T-helper 2 cell (primary cell): ENCODE measurements at places on chromosomes 1 and 21.

- no peak for DNase-seq
These were observed 758 bp upstream of the HUNK start for GRCh38 chr21:31872072-31872451.

- DNase-seq: no peak
These were observed 155.4 kb downstream of the NFIA start for GRCh38 chr1:61237659-61238358.

- no peak for DNase-seq
These were observed 417.7 kb upstream of the KAZN start for GRCh38 chr1:14180738-14181137.

DNA sequence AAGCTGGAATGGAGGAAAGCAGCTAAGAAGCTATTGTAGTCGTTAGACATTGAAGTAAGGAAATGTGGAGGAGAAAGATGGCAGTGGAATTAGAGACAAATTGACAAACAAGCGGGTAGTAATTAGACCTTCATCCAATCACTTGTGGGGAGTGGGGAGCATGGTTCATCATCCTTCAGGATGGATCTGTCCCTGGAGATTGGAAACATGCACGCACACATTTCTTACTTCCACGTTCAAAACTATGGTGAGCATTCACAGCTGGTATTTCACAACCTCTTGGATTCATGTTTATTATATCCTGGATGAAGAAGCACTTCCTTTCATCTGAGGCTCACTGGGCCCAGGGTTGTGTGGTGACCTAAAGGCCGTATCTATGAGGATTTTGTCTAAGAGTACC is 188.1 kb downstream of the ST6GALNAC3 start:
- no peak for DNase-seq

DNA sequence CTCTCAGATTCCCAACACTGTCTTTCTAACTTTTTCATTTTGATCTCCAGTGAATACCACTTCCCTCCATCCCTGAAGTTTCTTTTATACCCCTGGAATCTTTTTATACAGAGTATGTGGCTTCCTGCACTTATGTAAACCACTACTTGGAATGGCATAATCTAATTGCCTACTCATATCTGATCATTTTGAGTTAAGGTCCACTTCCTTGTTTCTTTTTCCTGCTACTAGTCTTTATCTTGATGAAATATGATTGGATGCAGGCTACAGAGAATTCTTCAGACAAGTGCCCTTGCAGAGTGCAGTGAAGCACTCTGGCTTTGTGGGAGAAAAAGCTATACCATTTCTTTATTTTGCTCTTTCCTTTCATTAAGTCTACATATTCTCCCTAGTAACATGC is 325.3 kb upstream of the ADAMTS5 start:
- DNase-seq: no peak

- DNase-seq: no peak
These were observed 92.1 kb upstream of the ADAMTS5 start for GRCh38 chr21:27058673-27059605.

DNA sequence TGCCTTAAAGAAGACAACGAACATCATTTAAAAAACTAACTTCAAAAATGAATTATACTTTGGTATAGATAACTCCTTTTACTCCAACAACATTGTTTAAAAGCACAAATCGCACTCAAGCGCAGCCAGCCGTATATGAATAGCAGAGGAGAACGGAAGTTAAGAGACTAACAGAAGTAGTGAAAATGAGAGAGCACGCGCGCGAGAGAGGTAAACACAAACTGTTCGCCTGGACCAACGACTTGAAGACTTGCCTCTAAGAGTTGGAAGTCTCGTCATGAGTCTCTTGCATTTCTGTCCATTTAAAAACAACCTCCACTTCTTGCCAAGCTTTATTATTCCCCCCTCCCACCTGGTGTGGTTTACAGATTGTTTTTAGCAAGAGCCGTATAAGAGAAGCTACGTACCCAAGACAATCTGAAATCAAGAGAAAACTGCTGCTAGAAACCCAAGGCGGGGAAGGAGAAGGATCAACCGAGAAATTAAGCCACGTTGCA is 479 bp downstream of the SELENOF start:
- DNase-seq: peak; percentile 71

GRCh38 chr1:231958448-231958847 is 331.9 kb downstream of the DISC1 start:
- no peak for DNase-seq

DNA sequence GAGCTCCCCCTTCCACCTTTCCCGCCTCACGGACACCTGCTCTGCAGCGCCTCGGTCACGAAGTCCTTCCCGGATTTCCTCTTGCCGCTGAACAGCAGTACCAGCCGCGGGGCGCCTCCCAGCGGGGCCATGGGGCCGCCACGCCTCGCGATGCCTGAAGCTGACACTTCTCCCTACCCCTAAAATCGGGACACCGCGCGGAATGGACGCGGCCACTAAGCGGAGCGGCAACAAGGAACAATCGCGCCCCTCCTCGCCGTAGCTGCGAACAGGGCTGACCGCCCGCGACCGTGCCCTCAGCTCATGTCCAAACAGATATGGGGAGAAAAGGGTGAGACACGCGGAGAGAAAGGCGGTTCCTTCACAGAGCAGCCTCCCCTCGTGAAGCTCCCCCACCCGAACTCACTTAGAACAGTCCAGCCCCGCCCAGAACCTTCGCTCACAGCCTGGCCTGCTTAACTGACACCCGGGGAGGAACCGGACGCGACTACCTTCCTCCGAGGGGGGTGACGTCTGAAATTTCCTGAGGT is at the start of gene PMVK:
TSS of gene PMVK (minus strand) at position 165 of the 530 bp plus-strand sequence. CDS start at position 131, 34 bp downstream.
- DNase-seq: peak; percentile 86

GRCh38 chr1:188129856-188130838 is 1301.4 kb downstream of the PLA2G4A start:
- DNase-seq: no peak

DNA sequence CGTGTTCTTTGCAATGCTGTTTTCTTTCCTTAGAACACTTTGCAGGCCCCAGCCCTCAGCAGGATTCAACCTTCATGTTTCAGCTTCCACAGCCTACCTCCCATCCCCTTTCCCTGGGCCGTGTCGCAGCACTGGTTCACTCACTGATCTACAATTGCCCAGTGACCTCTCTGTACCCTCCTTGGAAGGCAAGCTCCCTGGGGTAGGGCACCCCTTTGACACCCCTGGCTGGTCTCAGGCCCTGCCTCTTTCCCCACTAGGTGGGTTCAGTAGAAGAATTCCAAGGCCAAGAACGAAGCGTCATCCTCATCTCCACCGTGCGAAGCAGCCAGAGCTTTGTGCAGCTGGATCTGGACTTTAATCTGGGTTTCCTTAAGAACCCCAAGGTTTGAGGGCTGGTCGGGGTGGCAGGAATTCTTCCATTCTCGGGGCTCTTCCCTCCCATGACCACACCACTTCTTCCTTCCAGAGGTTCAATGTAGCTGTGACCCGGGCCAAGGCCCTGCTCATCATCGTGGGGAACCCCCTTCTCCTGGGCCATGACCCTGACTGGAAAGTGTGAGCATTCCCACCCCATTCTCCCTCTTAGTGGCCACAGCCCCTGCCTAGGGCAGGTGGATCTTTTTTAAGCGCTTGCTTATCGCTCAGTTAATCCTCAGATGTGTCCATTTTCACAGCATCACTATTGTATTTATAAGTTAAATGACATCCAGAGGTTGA is 7.3 kb downstream of the RHOC start:
- DNase-seq: no peak

- DNase-seq: no peak
These were observed 32.3 kb downstream of the C21orf91 start for GRCh38 chr21:17786851-17787181.
